ENCODE measurements at places on chromosomes 7 and 10.

GRCh38 chr7:124796771-124797170 is 31.2 kb upstream of the GPR37 start:
- DNase-seq: no peak

DNA sequence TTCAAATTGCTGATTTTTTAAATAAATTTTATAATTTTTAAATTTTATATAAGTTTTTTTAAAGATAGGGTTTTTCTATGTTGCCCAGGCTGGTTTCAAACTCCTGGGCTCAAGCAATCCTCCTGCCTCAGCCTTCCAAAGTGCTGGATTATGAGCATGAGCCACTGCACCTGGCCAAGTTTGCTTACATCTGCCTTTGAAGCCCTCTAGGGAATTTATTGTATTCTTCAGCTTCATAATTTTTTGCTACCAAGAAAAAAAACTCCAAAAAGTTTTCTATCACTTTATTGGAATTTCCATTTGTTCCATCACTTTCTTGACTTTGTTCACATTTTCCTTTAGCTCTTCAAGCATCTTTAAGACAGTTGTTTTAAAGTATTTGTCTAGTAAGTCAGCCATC is 3.8 kb upstream of the POLD2 start:
- DNase-seq: no peak

- DNase-seq: no peak
These were observed 40.8 kb downstream of the TAS2R41 start for GRCh38 chr7:143518521-143518920.

- DNase-seq: no peak
These were observed 625.7 kb upstream of the ANKRD30A start for GRCh38 chr10:36499693-36500092.

GRCh38 chr10:71471957-71472365 is 75.2 kb downstream of the CDH23 start:
- DNase-seq: no peak

DNA sequence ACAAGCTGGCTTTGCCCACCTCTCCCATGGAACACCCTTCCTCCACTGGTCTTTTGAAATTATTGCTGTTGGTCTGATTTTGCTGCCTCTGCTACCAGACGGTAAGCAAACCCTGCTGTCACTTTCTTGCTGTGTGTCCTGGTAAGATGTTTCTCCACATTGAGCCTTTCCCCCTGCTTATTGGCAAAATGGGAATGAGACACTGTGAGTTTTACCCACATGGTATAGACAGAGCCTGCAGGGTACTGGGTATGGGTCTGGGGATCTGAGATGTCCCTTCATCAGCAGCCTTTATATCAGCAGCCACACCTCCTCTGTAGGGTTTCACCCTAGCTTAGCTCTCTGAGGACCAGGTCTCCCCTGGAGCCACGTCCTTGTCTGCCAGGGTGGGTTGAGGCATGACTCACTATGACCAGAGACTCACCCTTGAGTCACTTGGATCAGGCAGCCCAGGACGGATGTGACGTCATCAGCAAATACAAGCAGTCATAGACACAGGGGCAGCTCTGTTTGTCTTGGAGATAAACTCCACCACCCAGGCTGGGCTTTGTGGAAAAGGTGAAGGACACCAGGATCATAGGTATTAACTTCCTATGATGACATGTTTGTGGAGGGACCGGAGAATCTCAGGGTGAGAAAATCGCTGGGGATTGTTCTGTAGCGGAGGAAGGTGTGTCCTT is 17.9 kb upstream of the BAIAP2L1 start:
- no peak for DNase-seq

GRCh38 chr7:7870555-7870954 is 98.0 kb upstream of the GLCCI1 start:
- DNase-seq: no peak

- no peak for DNase-seq
These were observed 41.0 kb downstream of the TSPAN15 start for GRCh38 chr10:69492091-69492745.

DNA sequence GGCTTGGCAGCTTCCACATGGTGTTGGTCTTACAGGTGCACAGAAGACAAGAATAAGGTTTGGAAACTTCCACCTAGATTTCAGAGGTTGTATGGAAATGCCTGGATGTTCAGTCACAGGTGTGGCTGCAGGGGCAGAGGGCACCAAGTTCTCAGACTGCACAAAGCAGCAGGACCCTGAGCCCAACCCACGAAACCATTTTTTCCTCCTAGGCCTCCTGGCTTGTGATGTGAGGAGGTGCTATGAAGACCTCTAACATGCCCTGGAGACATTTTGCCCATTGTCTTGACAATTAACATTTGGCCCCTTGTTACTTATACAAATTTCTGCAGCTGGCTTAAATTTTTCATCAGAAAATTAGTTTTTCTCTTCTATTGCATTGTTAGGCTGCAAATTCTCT is 107.7 kb upstream of the DIP2C start:
- DNase-seq: no peak

DNA sequence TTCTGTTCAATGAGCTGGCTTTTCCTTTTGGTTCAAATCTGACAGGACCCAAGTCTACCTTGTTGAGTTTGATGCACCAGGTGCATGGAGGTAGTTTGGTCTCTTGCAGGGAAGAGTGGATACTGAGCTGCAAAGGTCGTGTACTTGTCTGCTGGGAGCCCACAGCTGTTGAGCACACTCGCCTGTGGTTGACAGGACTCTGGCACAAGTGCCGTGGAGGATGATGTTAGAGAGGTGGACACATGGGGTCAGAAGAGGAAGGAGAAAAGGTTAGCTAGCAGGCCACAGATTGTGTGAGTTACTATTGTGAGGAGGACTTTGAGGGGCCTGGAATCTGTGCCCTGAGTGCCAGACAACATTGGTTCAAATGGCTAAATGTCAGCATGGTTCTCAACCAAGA is 197.3 kb downstream of the CREB5 start:
- no peak for DNase-seq

DNA sequence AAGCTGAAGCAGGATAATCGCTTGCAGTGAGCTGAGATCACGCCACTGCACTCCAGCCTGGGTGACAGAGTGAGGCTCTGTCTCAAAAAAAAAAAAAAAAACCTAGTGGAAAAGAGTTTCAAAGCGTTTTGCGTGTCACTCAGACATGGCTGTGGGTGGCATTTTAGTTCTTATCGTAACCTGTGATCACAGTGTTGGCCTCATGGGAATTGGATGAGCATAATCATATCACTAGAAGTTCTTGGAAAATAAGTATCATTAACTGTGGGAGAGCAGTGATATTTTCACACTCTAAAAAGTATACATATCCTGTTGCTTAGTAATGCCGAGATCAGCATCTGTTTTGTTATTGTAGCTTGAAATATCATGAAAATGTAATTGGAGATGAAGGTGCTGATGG is 92.6 kb downstream of the CREM start:
- DNase-seq: no peak
